ENCODE measurements at places on chromosomes 7 and 10. TPM values are rescaled to one million over a fixed set of nuclear protein-coding genes. Genes with fewer than 3 reads are reported as not detected.

Gene GPR141
- not detected for total RNA-seq

DNA sequence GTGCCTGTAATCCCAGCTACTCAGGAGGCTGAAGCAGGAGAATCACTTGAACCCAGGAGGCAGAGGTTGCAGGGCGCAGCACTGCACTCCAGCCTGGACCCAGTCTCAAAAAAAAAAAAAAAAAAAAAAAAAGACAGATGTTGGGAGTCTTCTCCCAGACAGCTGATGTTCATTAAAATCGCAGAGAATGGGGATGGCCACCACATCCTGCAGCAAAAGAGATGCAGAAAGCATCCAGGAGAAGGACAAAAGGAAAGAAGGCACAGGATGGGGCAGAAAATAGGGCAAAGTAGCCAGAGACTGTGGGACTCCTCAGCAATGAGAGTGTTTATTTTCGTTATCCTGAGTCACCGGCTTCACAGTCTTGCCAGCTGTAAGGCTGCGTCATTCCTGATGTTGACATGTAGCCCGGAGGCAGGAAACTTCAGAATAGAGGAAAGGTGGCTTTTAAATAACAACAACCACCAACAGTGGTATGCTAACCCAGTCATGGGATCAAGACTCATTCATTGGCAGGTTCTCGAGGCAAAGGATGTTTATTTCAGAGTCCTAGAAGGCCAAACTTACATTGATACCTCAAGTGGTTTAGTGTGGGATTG is 149.5 kb upstream of the SVIL start:
- no peak for DNase-seq

DNA sequence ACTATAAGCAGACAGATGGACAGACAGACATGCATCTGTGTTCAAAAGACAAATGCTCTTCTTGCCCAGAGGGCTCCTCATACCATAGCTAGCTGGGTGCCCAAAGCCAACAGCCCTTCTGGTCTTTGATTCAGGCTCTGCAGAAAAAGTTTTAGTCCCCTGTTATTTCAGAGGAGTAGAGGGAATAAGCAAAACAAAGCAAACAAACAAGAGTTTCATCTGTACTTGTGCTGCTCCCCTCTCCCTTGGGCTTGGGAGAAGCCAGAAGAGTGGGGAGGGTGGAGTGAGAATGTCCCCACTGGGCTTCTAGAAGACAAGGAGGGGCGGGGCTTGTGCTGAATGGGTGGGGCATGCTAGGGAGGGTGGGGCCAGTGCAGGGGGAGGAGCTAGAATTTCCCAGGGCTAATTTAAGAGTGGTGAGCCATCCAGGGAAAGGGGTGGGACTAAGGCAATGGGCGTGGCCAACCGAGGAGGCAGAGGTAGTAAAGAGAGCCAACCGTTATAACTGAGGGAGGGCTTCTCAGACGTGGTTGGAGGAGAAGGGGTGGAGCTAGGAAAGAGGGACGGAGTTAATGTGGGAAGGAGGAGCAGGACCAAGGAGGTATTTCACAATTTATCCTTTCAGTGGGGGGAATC is 101.2 kb upstream of the MGMT start:
- no peak for DNase-seq

Gene ASAH2B
- total RNA-seq, result 2.3 TPM

- no peak for DNase-seq
Observed at GRCh38 chr10:69807122-69807521, 5.4 kb downstream of the COL13A1 start.

Gene SOSTDC1
- total RNA-seq, result not detected

Gene FRA10AC1
- 13.7 TPM for total RNA-seq

DNA sequence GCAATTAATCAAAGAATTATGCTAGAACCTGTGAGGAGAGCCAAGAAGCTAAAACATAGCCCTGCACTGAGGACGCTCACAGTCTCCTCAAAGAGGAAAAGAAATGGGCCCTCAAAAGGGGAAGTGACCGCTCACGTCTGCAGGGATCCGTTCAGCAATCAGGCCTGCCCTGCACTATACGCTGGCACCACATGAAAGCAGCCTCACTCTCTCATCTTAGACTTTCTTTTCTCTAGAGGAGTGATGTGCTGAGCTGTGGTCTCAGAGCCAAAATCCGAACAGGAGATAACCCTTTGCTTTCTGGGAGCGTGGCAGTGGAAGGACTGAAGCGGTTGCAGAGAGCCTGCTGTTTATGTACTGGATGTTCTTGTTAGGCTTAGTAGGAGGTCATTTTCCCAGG is 6.3 kb upstream of the IL2RA start:
- peak; percentile 79 for DNase-seq

Gene AMPH
- not detected for total RNA-seq

DNA sequence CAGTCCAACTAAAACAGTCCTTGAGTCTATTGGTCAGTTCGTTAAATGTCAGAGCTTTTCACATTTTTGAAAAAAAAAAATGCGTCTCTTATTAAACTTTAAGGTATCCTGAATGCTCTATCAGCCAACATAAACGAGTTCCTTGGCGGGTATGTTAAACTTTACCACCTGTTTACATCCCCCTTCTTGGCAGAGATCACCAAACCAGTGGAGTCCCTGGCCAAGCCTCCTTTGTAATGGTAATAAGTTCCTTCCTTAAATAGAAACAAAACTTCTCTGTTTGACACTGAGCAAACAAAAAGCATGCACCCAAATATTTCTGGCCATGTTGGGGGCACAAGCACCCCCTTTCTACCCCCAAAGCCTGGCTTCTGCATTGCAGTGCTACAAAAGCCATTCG is 3.2 kb downstream of the TRIL start:
- no peak for DNase-seq

DNA sequence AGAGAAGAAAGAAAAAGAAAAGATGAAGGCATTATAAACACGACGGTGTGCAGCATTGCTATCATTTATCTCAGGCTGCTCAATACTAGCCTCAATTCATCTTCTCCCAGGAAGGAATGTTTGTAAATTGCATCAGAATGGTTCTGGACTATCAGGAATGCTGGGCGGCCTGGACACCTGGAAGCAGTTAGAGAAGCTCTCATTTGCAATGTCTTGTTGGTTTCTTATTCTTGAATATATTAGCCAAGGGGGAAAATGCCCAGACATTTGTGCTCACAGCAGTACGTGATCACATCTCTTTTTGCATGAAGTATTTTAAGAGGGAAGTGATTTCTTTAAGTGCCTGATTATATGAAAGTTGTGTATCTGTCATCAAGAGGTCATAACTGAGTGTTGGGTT is 85.6 kb upstream of the IMMP2L start:
- DNase-seq, result no peak

GRCh38 chr7:108451296-108451848 is 4.9 kb downstream of the NRCAM start:
- DNase-seq, result no peak

- DNase-seq, result no peak
Observed at GRCh38 chr10:70761031-70761601, 24.1 kb downstream of the TBATA start.

DNA sequence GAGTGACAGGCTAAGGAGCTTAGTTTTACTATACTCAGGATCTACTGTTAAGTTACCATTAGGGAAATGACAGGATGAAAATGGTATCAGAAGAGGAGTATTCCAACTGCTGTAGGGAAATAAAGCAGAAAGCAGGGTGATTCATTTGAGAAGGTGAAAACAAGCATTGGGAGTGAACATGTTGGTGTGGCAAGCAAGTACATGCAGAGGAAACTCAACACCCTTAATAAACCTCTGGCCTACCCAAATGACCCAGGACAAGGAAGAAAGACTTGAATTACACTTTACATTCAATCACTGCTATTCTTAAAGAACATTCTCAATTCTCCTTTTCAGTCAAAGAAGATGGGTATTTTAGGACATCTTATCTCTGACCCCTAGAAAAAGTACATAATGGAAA is 28.7 kb downstream of the ERLIN1 start:
- DNase-seq, result no peak

- DNase-seq, result no peak
Observed at GRCh38 chr7:102860351-102860811, 52.4 kb upstream of the LRRC17 start.

Gene MYPN
- not detected for total RNA-seq

Gene ABCB4
- total RNA-seq, result not detected

GRCh38 chr7:3239291-3239691 is 61.8 kb upstream of the SDK1 start:
- DNase-seq, result no peak

DNA sequence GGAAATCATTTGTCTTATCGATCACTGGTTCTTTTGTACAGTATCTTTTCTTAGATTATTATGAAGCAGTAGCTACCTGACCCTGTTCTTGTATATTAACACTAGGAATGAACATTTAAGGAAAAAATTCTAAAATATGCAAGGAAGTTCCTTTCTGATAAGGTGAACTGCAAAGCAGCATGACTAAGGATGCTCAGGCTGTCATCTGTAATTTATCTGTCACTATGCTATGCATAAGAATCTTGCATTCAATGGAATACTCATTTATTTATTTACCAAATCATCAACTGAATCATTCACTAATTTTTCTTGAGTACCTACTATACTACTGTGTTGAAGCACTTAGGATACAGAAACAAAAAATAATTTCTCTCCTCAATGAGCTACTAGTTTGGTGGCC is 5.8 kb downstream of the GSDME start:
- DNase-seq, result no peak

Gene CASD1
- 13.2 TPM for total RNA-seq

- peak; percentile 54 for DNase-seq
Observed at GRCh38 chr7:6636741-6637543, at the start of gene ZNF316. Gene ZNF316, plus strand, starts transcription at chr7:6637318. Its CDS starts 5,092 bp downstream, at chr7:6642410.

- DNase-seq, result no peak
Observed at GRCh38 chr7:21851559-21851967, 94.1 kb downstream of the CDCA7L start.

- no peak for DNase-seq
Observed at GRCh38 chr7:70942791-70943190, 189.2 kb upstream of the GALNT17 start.

- no peak for DNase-seq
Observed at GRCh38 chr10:24790599-24790998, 66.9 kb upstream of the ARHGAP21 start.

Gene ADARB2
- total RNA-seq, result 0.30 TPM

GRCh38 chr7:6271694-6272440 is 557 bp downstream of the CYTH3 start:
- DNase-seq, result peak; percentile 8

Gene INHBA
- total RNA-seq, result not detected

- DNase-seq, result no peak
Observed at GRCh38 chr10:31582365-31583052, 263.5 kb downstream of the ZEB1 start.

- peak; percentile 18 for DNase-seq
Observed at GRCh38 chr10:28411648-28412047, 108.8 kb upstream of the MPP7 start.

GRCh38 chr7:77368974-77369373 is 47.2 kb downstream of the GSAP start:
- no peak for DNase-seq

Gene HDAC9
- 0.33 TPM for total RNA-seq

- DNase-seq, result peak; percentile 71
Observed at GRCh38 chr7:134669845-134670373, 23.3 kb downstream of the BPGM start.

GRCh38 chr7:146961617-146962016 is 845.0 kb downstream of the CNTNAP2 start:
- DNase-seq, result no peak

DNA sequence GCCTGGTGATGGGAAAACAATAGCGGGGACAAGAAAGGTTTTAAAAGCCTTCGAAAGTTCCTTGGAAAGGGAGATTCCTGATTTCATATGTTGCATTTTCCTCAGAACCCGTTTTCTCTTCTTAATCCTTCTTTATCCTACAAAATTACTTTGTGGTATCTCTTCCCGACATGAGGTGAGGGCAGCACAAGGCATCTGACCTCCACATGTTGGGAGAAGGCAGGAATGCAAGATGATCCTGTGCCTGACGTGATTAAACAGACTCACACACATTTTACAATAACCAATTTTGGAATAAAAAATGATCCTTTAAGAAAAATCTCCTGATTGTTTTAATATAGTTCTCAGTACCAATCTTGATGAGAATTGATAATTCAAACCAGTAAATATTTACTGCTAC is 153.3 kb upstream of the MKLN1 start:
- DNase-seq, result no peak

DNA sequence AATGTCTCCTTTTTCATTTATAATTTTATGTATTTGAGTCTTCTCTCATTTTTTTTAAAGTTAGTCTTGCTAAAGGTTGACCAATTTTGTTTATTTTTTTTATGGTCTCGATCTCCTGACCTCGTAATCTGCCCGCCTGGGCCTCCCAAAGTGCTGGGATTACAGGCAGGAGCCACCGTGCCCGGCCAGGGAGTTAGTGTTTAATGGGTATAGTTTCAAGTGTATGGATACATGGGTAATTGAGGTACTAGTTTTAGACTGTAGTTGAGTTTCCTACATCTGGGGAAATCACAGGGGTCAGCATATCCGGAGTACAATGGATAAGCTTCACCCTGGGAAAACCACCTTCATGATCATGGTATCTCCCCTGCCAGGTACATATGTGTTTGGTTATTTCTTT is 267.3 kb upstream of the KCND2 start:
- no peak for DNase-seq

- no peak for DNase-seq
Observed at GRCh38 chr7:25180592-25180923, 47.7 kb downstream of the NPVF start.

Gene GBX1
- not detected for total RNA-seq

DNA sequence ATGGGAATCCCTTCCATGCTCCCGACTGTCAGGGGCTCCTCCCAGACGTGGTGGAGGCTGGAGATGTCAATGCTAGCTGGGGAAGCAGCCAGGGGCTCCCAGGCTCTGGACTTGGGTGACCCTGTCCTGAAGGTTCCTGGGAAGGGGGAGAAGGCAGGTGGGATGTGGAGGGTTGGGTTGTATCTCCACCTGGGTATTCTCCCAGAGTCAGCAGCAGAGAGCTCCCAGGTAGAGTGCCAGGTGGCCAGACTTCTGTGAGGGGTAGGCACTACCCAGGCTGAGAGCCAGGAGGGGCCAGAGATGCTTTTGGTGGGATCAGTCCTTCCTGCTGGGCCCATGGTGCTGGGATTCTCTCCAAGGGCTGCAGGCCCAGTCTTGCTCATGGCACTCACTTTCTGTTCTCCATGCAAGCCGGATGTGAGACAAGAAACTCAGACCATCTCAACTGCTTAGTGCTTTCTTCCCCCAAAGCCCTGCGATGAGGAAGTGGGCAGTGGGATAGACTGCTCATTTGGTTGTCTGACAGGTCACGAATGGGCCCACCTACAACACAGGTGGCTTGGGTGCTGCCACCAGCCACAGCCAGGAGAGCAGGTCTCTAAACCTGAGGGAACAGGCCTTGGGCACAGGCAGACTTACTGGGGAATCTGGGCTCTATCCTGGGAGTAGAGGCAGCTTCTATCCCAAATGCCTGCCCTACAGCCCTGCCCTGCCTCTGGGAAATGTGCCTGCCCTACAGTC is 52.5 kb upstream of the CAMK2B start:
- DNase-seq, result no peak

DNA sequence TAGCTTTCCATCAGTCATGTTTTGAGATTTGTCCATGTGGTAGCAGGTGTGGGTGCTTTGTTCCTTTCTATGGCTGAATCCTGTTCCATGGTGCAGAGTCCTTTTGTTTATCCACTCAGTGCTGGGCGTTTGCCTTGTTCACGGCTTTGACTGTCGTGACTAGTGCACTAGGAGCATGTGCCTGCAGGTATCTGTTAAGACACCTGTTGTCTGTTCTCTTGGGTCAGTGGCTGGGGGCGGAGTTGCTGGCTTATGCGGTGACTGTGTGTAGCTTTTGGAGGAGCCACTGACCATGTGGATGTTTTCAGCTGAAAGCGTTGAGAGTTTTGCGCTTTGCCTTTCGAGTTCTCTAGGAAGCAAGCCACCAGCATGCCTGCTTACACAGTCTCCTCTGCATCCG is 573.1 kb upstream of the FOXK1 start:
- no peak for DNase-seq

Measured in activated CD4-positive, alpha-beta T cell treated with anti-CD3 and anti-CD28 coated beads, Interleukin-2, amount 10 ng/mL, durations not matched to agents 7 days and 5 days (primary cell).